Activated T-helper 1 cell treated with Interleukin-2 at 50 U/mL for 16 hours (primary cell): ENCODE measurements at places on chromosomes 16 and 17.

DNA sequence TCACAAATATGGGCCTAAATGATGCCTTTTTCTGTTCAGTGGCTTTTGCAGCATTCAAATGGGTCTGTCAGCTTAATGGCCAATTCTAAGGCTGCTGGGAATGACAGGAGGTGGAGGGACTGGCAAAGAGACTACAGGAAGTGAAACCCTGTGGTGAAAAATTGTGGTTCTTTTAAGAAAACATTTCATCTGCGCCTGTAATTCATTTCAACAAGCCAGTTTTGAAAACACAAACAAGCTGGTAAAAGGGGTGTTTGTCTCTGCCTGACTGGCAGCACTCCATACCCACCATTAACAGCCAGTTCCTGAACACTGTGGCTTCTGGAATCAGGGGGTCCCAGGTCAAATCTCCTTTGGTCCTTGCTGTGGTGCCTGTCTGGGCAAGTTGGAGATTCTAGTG, 3.6 kb upstream of the KDM8 start:
- DNase-seq: no peak

GRCh38 chr17:70086516-70086915, 11.5 kb downstream of the KCNJ16 start:
- no peak for DNase-seq

GRCh38 chr16:11686713-11687380, 18.6 kb downstream of the SNN start:
- no peak for DNase-seq

- DNase-seq: no peak
Observed at GRCh38 chr16:84839054-84839453, 19.3 kb downstream of the CRISPLD2 start.
